ENCODE measurements at places on chromosomes 6 and 20.

GRCh38 chr6:138382498-138383265 lies 5.0 kb downstream of the SMIM28 start:
- DNase-seq, result no peak

GRCh38 chr6:143616741-143617140 lies 61.0 kb upstream of the PHACTR2 start:
- no peak for DNase-seq

DNA sequence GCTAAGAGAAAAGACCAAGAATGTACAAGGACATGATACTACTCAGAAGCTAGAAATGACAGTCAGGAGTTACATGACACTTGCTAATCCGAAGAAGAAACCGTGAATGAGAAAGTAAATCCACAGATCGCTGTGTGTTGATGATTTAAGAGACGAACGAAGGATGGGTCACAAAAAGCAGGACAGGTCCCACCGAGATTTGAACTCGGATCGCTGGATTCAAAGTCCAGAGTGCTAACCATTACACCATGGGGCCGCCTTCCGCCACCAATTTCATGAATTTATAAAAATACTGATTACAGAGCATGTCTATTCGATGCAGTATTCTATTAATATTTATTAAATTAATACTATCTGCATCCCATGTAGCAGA lies 54.0 kb upstream of the BTN3A2 start:
- no peak for DNase-seq

DNA sequence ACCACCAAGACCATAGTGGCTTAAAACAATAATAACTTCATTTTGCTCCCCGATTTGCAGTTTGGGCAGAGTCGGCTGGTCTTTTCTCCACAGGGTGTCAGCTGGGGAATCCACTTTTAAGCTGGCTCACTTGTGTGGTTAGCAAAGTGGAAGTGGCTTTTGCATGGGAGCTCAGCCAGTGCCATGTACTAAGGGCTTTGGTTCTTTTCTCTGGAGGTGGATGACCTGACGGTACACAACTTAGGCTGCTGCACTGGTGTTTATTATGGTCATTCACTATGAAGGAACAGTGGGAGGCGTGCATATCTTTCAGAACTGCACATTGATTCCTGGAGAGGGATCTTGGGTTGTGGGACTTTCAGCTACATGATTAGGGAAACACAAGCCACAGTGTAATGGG lies 141.0 kb downstream of the OR2B2 start:
- DNase-seq, result no peak

GRCh38 chr6:24876499-24877465 lies 59.0 kb downstream of the RIPOR2 start:
- no peak for DNase-seq

DNA sequence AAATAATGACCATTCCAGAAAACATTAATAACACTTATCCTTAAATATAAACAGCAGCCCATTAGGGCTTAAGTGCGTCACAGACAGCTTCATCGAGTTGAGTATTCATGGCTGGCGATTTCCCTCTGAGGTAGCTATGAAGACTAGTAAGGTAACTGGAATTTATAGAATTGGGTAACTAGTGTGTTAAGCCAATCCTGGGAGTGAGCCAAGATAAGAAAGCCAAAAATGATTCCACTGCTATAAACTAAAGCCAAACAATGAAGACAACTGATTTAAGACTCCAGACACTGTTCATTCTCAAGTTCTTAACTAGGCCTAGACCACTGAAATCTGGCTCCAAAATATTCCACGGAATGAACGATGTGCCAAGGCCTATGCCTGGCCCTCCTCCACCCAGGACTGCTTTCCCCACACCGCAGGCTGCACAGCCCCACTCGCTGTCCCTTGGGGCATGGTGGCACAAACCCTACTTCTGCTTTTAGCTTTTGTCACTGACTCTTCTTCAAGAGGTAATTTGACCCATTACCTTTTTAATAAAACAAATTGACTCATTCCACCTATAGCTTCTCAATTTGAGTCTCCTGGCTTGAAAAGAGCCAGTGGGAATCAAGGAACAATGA lies 66.0 kb downstream of the BLOC1S5 start:
- DNase-seq, result no peak

DNA sequence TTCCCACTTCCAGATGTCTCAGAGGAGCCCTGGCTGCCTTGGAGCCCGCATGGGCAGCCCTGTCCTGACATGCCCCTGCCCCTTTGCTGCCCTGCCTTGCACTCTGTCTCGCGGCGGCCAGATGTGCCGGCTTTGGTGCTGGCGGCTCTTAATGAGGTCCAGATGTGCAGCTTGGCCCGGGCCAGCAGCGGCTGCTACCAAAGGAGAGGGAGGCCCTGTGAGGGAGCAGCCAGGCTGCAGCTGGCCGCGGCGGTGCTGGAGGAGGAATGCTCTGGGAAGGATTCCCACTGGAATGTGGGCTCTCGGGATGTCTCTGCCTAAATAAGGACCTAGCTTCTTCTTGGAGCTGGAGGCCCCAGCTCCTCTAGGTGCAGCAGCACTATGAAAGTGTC lies 72.4 kb downstream of the FGD2 start:
- DNase-seq, result no peak

- DNase-seq, result peak; percentile 58
These were observed 2.1 kb downstream of the SOX12 start for GRCh38 chr20:327186-328026.

- no peak for DNase-seq
These were observed 8.6 kb downstream of the SULF2 start for GRCh38 chr20:47776639-47777038.

GRCh38 chr6:29720863-29721262 lies 2.4 kb upstream of the HLA-F start:
- no peak for DNase-seq

- DNase-seq, result no peak
These were observed 27.6 kb downstream of the MLIP start for GRCh38 chr6:54138795-54139194.

DNA sequence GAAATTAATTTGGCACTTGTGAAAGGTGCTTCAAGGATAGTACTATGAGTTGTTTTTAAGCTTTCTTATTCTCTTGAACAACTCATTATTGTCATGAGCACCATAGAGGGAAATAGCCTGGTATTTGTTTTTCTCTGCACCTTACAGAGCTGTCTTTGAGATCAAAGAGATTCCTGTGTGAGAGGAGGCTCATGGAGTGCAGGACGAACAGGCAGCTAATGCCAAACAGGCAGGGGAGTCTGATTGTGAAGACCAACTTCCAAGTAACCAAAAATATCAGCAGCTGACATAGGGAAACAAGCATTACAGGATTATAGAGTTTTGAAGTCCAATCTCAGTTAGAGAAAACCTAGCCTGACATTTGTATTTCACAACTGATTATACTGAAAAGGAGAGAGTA lies 110.6 kb upstream of the TENT5A start:
- DNase-seq, result no peak

DNA sequence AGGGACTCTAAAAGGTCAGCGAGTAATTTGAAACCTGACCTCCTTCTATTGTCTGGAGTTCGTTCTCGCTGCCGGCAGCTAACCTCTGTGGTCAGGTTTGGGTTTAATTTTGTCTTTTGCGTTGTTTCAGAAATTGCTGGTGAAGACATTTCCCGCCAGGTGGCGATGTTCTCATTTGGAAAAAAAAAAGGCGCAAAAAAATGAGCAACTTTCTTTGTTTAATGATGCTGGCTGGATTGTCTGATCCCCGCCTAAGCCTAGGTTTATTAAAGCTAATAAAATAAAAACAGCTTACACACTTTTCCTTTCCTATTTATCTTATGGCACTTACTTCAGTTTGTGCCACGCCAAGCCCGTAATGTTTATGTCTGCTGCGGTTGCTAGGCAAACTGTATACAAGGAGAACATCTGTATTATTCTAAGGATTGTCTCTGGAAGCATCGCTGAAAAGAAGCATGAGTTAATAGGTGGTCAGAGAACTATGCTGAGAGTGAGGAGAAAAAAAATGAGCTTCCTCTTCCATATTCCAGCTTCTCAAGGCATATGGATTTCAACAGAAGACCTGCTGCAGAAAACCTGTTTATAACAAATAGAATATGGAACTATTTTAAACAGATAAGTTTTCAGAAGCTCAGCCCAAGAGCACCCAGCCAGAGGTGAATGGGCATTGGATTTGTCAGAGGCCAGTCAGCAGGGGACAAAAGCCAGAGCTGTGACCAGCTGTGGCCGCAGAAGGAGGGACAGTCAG lies 205.7 kb downstream of the DOK5 start:
- DNase-seq, result no peak

DNA sequence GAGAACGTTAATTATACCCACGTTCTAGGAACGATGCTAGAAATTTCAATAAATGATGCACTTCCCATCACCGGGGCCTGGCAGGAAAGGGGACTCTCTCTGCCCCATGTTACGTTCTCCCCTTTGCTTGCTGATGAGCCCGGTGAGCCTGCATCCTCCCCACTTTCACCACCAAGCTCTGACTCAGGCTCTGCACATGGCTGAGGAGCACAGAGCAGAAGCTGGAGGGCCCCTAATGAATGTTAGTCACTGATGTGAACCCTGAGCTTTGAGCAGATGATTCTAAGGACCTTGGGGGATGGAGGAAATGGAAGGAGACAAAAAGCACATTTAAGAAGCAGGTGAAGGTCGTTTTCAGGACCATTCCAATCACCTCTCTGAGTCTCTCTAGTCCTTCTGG lies 468.2 kb upstream of the ARID1B start:
- DNase-seq, result no peak

DNA sequence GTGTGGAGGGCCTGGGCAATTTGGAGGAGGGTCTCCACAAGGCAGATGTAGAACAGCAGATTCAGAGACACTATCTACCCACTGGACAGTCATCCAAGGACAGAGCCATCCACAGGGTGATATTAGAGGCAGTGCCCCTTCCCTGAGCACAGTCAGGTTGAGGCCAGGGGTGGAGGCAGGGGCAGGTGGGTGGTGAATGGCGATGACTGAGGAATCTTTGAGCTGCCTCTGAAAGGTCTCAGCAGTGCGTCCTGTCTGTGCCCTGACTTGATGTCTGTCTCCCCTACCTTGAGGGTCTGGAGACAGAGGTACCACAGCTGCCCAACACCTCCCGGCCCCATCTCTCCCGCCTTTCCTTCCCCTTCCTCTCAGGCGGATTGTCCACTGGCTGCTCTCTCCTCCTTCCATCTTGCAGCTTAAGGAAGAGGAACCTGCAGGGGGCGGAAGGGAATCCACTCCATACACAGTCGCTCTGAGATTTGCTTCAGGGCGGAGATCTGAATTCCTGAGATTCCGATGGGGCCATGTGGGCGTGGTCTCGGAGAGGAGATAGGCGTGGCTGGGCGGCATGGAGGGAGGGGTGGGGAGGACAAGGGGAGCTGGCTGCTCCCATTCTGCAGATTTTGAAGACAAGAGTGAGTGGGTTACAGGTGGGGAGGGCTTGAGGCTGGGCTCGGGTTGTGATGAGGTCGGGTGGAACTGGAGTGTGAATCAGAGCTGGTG lies 1.7 kb downstream of the MUCL3 start:
- DNase-seq, result no peak

GRCh38 chr20:33788351-33789049 lies 22.6 kb upstream of the CHMP4B start:
- no peak for DNase-seq

- no peak for DNase-seq
These were observed 6.5 kb upstream of the GATA5 start for GRCh38 chr20:62482146-62482809.

DNA sequence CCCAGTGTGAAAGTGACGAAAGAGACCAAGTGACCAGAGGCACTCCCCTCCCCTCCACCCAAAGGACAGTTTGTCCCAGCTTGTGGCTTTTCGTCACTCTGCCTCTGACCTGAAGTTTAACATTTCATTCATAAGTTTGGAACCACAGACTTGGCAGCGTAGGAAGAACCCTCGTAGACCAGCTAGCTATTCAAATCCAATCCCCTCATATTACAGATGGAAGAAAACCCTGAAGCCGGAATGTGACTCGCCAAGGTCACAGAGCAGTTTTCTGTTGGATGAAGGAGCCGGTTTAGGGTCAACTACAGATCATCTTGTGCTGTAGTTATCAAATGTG lies 3.9 kb upstream of the SYS1 start:
- no peak for DNase-seq

- no peak for DNase-seq
These were observed 320.3 kb downstream of the RIMS1 start for GRCh38 chr6:72206606-72207005.

DNA sequence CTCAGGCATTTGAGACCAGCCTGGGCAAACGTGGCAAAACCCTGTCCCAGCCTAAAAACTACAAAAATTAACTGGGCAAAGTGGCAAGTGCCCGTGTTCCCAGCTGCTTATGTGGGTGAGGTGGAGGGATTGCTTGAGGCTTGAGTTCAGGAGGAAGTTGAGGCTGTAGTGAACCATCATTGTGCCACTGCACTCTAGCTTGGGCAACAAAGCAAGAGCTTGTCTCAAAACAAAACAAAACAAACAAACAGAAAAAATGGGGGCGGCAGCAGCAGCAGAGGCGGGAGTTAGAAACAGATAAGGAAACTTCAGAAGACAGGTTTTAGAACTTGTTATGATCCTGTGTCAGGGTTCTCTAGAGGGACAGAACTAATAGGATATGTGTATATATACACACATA lies 49.0 kb downstream of the SCAF8 start:
- DNase-seq, result no peak

GRCh38 chr6:39847221-39847620 lies 55.0 kb downstream of the DAAM2 start:
- no peak for DNase-seq

- no peak for DNase-seq
These were observed 480.0 kb upstream of the JARID2 start for GRCh38 chr6:14765721-14766390.

- DNase-seq, result no peak
These were observed 21.2 kb downstream of the MYLIP start for GRCh38 chr6:16150098-16150497.

DNA sequence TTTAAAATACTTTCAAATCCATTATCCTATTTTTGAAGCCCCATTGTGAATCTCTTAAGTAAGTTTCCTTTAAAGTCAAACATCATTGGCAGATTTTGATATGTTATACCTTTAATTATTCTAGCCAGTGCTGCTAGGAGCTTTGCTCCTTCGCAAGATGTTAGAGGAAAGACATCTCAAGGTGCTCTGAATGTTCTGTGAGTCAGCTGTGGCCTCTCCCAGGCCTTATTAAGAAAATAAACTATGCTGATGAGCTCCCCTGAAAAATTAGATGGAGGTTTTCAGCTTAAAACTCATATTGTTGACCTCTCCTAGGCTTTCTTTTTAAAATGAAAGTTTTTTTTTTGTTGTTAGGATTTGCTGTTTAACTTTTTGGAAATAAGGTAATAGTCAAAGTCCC lies 57.3 kb downstream of the TRAF3IP2 start:
- no peak for DNase-seq

GRCh38 chr6:130138116-130138908 lies 84.4 kb downstream of the SAMD3 start:
- no peak for DNase-seq

GRCh38 chr6:149060300-149060984 lies 257.1 kb upstream of the TAB2 start:
- peak; percentile 53 for DNase-seq

- DNase-seq, result no peak
These were observed 278.0 kb downstream of the ESR1 start for GRCh38 chr6:152085451-152085921.

- no peak for DNase-seq
These were observed 334.3 kb upstream of the MANEA start for GRCh38 chr6:95243053-95243452.

GRCh38 chr20:17992847-17993513 lies 24.2 kb downstream of the MGME1 start:
- DNase-seq, result no peak

Measured in T-helper 17 cell (primary cell).